ENCODE measurements at places on chromosomes 3 and 15. TPM values are rescaled to one million over a fixed set of nuclear protein-coding genes. Genes with fewer than 3 reads are reported as not detected.
A peak's percentile ranks its signal among the peaks of the same experiment; 100 is the strongest.

The TRPM7 gene
- 77.7 TPM for total RNA-seq

DNA sequence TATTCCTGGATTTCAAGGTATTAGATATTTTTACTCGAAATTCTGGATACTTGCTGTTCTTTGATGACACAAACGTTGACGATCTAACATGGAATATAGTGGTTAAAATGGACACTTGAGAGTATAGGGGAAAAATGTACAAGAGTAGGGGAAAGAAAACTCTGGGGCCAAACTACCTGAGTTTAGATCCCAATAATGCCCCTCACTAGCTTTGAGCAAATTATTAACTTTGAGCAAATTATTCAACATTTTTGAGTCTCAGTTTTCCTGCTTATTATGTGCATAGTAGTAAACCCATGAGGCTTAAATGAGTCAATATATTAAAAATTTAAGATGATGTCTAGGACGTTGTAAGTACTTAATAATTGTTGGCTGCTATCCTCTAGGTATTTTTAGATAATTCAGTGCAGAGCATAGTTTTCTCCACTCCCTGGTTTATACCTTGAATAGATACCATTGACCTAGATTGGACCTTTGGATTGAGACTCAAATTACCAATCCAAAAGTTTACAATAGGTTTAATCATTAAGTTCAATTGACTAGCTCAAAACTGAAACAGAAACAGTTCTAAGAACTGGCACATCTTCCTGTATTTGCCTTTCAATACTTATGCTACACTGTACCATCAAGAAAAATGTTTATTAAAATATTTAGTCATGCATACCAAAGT lies 4.5 kb downstream of the ADGRG7 start:
- DNase-seq = no peak

GRCh38 chr15:35305946-35306345 lies 220.9 kb upstream of the NANOGP8 start:
- DNase-seq = no peak

DNA sequence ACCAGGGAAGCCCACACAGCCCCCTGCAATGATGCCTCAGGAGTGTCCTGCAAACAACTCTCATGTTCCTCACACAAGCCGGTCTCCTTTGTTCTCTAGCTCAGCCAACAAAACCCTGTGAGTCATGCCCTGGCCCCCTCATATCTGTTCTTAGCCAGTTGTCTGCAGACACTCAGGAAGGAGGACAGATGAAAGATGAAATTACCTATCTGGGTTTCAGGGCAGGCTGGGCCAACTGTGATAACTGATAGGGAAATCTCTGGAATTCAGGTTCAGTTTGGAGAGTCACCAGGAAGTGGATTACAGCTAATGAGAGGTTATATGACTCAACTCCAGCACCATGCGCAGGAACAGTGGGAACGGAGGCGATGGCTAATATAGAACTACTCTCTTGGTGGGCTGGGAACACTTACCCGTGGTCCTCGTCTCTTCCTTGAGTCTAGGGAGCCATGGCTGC lies 352.0 kb upstream of the ADAMTS9 start:
- DNase-seq = no peak

GRCh38 chr15:66946578-66947164 lies 118.7 kb upstream of the SMAD3 start:
- DNase-seq = peak; percentile 80

DNA sequence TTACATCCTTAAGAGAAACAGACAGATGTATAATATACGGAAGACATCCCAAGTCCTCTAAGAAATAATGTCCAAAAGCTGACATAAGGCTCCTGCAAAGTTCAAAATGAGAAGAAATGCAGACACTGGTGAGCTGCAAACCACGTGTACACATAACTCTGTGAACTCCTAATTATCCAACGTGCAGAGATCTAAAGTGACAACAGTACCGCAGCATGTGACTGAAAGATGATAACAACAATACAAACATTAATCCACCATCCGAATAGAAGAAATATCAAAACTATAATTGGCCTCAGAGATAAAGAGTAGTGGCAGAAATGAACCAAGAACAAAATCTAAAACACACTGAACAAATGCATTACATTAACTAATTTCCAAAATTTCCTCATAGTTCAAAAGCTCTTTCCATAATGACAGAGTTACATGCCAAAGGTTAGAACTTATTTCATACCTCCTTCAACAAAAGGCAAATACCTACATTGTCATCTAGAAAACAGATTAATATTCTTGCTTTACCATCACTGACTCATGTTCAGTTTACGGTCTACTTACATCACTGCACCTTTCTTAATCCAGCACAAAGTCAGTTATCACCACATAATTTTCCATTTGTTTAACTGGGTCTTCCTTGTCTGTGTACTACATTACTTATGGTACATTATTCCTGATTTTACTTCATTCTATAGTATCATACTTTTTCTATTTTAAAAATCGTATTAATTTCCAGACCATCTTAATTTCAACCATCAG lies 2.2 kb downstream of the PDCD10 start:
- DNase-seq = no peak

The GRK7 gene
- total RNA-seq = 0.12 TPM

- no peak for DNase-seq
Observed at GRCh38 chr15:40697916-40698315, 2.9 kb downstream of the RAD51 start.

The WDR6 gene
- 138 TPM for total RNA-seq

The GP5 gene
- total RNA-seq = 0.49 TPM

The SLC12A1 gene
- 0.03 TPM for total RNA-seq

DNA sequence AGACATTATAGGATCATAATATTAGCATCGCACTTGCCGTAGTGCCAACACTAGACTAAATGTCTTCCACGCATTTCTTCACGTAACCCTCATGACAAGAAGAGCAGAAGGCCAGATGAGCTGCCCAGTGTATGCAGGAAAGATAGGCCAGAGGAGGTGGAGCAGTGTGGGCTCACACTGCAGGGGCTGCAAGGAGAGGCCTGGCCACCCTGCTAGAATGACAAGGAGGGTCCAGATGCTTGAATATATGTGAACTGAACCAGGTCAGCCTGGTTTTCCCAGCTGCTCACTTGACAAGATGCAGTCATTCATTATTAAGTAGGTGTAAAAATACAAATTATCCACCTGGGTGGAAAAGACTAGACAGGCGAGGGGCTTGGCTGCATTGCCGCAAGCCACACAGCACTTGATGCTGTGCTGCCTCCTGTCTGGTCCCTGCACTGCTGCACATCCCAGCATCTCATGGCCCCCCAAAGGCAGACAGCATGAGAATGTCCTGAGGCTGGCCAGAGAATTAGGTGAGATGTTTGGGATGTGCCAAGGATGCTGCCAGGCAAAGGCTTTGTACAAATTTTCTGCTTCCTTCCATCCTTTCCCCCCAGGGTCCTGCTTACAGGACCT lies 115.2 kb downstream of the NTRK3 start:
- DNase-seq = no peak

- DNase-seq = no peak
Observed at GRCh38 chr3:122944671-122945161, 82.8 kb downstream of the SEMA5B start.

GRCh38 chr3:40387895-40388254 lies 891 bp downstream of the ENTPD3 start:
- no peak for DNase-seq

DNA sequence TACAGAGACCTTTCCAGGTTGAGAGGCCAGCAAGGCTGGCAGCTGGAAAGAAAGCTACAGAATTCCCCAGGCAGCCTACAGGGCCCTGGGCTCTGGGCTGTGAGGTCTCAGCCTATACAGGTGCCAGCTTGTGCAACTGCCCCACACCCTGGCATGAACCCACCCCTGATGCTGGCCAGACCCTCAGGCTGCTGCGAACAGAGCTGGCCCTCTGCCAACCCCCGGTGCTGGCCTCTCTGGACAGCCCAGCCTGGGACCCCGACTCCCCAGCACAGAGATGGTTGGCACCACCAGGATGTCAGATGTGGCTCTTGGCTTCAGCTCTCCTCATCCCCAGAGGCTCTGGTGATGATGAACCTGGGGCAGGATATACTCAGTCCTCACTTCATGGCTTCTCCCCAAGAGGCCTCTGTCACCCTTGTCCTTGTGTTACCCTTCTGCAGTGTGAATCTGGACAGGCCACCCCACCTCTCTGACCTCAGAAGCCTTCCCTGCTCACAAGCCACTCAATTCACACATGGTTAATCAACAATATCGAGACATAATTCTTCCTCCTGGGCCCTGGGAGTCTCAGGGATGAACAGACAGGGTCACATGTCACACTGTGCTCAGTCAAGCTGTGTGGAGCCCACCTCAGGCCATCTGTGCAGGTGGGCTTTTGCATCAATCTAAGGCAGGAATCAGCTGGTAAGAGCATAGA lies 11.0 kb upstream of the BFSP2 start:
- DNase-seq = no peak

GRCh38 chr15:37820380-37821128 lies 113.9 kb upstream of the TMCO5A start:
- DNase-seq = no peak

The MME gene
- total RNA-seq = 41.0 TPM

- no peak for DNase-seq
Observed at GRCh38 chr15:50053055-50053856, 65.8 kb downstream of the ATP8B4 start.

DNA sequence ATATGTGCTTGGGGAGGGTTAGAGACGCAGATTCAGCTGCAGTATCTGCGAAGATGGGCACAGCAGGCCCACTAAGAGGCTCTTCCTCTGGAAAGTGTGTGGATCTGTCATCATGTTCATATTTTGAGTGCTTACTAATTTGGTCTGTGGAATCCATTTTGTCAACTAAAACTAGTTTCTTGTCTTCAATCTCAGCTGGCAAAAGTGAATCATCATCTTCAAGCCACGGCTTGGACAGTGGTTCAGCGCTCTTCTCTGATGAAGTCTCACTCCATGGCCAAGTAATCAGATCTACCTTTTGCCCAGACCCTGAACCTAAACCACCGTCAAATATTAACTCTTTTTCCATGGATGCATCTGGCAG lies 76.2 kb downstream of the IMPG2 start:
- DNase-seq = no peak

- no peak for DNase-seq
Observed at GRCh38 chr3:63706321-63707085, 54.0 kb downstream of the SNTN start.

DNA sequence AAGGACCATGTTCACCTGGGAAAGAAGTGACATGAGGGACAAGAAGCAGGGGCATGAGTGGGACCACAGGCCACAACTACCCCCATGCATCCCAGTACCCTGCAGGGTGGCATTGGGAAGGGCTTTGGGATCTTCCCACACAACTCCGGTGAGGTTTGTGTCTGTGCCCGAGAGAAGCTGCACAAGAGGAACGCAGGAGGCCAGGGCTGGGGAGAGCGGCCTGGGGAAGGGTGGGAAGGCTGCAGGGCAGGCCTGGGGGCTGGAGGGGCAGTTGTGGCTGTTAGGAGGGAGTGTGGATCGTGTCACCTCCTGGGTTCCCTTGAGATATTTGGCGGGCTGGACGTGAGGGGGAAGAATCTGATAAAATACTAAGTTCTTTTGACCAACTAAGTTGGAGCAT lies 25.3 kb upstream of the MFSD1 start:
- DNase-seq = no peak

DNA sequence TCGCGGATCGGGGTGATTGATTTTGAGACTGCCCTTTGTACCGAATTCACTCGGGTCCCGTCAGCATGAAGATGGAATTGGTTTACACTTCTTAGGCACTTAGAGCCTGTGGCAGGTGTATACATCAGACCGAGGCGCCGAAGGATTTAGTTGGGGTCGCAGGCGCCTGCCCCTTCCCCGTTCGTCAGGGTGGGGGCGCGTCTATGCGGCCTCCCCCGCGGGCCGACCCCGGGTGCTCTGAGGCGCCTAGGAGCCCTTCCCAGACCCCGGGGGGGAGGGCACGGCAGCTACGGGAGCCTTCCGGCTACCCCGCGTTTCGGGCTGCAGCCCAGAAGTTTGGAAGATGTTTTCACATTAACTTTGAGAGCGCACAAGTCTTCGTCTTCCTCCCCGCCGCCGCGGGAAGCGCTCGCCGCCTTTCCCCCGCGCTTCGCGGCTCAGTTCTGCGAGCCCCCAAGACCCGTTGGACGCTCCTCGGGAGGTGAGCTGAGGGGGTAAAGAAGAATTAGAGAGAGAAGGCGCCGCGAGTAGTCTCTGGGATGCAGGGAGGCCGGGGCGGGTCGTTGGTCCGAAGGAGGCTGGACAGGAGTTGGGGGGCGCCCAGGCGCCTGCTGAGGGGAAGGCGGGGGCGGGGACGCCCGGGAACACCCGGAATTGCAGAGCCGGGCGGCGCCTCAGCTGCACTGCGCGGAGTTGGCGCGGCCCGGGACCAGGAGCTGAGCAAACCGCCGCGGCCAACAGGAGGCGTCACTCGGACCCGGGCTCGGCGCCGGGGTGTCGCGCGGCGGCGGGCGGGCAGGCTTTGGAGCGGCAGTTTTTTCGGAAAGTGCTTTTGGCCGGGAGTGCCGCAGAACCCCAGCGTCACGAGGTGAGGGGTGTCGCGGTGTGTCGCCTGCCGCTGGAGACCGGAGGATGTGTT lies 780 bp downstream of the TIPARP start:
- peak; percentile 74 for DNase-seq

The SPATA12 gene
- 0.15 TPM for total RNA-seq

The SPCS1 gene
- total RNA-seq = 94.1 TPM

DNA sequence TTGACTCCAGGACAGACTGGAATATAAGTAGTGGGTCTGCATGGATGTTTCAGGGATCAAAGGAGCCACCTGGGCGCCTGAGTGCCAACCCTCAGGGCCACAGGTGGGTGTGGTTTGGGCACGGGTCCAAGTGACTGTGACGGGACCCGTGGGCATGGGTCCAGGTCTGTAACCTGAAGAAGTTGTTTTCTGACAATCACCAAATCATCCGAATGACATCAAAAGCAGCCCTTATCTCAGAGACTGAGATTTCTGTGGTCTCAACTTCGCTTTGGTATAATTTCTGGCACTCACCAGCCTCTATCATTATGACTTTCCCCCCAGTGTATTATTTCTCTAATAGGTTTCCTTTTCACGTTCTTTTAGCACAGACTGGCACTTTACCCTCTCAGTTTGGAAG lies 24.4 kb downstream of the RLBP1 start:
- DNase-seq = no peak

GRCh38 chr3:197000211-197000610 lies 29.4 kb downstream of the MELTF start:
- DNase-seq = no peak
